Activated gamma-delta T cell (primary cell): ENCODE measurements at places on chromosomes 5 and 9.

GRCh38 chr9:32551276-32552051 lies 663 bp upstream of the SMIM27 start:
- DNase-seq: no peak

- DNase-seq: no peak
Measured at GRCh38 chr5:166262395-166262794, 2029.0 kb upstream of the WWC1 start.

DNA sequence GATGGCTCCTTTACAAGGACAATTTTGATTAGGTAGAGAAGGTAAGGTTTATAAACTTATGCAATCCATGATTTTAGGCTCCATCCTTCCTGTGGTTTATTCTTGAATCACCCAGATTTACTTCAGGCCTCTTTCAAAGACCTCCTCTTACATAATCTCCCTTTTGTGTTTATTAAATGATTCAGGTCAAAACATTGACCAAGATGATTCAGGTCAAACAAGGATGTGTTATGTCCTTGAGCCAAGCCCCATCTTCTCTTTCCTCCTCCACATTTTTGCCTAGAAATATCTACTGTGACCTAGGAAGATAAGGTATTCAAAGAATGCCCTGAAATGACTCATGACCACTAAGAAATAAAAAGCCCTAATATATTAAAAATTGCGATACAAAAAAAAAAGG lies 31.8 kb upstream of the TLR4 start:
- no peak for DNase-seq

DNA sequence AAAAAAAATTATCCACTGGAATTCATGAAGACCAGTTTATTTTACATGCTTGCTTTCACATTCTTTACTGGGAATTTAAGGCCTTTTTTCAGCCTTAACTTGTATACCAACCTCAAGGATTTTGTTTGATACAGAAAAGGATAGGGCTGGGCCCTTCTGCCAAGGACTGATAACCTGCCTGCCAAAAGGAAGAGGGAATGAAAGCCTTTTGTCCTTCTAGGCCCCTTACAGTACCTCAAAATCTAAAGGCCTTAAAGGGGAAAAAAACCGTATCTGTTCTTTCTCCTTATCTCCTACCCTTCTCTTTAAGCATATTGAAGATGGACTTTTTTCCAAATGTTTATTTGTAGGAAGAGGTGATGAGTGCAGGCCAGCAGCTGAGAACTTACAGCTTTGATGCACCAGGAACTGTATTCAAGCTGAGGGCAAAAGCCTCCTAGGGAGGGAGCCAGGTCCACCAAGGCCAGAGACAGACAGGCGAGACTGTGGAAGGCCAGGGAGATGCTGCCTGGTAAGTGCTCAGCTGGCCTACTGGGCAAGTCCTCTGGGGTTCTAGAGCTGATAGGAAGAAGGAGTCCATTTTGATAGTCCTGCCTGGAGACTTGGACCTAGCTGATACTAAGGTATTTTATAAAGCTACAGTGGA lies 31.8 kb downstream of the FAXDC2 start:
- no peak for DNase-seq

DNA sequence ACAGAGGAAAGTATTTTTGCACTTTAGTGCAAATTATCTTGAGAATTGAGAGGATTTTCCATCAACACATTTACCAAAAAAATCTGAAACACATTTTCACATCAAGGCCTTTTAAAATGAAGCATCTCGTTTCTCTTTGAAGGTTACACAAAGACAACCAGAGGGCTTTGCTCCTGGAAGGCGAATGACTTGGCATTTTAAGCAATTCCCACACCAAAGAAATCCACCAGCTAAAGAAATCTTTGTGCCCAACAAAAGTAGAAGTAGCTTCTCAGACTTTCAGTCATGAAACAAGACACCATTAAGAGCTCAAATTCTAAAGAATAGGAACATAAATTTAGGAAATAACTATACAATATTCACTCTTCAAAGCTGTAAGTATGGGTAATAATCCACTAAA lies 59.9 kb downstream of the HABP4 start:
- no peak for DNase-seq

DNA sequence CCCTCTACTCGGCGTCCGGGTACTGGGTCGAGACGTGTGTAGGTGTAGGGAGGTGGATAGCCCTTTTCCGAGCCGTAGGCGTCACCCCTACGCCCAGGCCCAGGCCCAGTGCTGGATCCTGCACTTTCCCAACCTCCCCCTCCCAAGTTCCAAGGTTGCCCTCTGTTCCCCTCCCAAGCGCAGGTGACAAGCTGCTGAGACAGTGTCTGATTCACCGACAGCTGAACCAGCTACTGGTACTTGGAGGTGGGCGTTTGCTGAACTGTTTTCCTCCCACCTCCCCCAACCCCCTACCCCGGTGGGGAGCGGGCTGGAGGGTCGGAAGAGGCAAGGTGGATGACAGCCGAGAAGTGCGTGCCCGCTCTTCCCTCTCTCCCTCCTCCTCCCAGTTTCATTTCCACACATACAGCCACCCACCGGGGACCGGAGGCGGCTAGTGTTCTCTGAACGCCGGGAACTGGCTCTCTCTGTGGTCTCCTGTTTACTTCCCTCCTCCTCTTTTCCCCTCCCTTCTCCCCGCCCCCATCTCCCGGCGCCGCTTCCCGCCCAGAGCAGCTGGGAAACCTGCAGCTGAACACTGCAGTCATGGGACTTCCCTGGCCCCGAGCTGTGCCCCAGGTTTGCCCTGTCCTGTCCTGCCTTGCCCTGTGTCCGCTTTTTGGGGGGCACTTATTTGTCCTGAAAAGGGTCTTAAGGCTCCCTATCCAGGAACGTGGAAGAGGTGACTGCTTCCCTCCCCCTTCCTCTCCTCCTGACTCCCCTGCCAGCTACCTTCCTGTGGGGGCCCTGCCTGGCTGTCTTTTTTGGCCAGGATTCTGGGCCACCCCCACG lies 6.2 kb upstream of the KLF9 start:
- peak; percentile 26 for DNase-seq

DNA sequence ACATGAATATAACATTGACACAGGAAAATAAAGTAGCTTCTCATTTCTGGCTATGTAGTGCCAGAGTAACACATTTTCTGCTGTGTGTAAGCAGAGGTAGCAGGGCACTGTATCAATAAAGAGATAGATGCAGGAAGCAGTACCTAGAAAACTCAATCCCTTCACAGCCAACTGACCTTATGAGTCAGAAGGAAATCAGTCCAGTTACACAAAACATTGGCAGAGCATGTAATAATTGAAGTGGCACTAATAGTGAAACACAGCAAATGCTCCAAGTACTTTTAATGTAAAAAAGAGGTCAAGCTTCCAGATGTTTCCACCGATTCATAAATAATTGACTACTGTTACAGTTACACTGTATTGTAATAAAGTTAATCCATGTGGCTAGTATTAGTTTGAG lies 706.6 kb downstream of the EFNA5 start:
- DNase-seq: no peak

GRCh38 chr5:127583866-127584265 lies 65.0 kb upstream of the CTXN3 start:
- no peak for DNase-seq

GRCh38 chr5:87900419-87900818 lies 368.2 kb downstream of the TMEM161B start:
- DNase-seq: no peak

GRCh38 chr5:128667751-128668150 lies 129.7 kb upstream of the FBN2 start:
- no peak for DNase-seq

DNA sequence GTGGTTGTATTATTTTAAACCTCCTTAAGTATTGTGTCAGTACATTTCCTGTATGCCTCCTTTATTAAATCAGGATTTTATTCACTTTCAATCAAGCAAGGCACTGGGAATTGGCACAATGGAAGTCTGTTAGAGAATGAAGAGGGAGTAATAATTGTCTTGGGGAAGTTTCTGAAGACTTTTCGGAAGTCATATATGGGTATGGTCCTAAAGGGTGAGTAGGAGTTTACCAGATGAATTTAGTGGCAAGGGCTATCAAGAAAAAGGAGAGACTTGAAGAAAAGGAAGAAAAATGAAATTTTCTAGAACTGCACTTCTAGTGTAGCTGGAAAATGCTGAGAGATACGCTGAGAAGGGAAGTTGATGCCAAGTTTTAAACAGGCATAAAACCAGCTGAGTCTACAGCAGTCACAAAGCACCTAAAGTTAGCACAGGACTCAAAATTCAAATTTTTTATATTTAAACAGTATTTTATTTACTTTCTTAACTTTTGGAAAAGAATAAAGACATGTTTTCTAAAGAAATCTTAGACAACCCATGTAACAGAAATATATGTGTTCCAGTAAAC lies 184.9 kb downstream of the SMC2 start:
- DNase-seq: no peak

GRCh38 chr9:69045821-69046220 lies 10.3 kb downstream of the FXN start:
- no peak for DNase-seq

DNA sequence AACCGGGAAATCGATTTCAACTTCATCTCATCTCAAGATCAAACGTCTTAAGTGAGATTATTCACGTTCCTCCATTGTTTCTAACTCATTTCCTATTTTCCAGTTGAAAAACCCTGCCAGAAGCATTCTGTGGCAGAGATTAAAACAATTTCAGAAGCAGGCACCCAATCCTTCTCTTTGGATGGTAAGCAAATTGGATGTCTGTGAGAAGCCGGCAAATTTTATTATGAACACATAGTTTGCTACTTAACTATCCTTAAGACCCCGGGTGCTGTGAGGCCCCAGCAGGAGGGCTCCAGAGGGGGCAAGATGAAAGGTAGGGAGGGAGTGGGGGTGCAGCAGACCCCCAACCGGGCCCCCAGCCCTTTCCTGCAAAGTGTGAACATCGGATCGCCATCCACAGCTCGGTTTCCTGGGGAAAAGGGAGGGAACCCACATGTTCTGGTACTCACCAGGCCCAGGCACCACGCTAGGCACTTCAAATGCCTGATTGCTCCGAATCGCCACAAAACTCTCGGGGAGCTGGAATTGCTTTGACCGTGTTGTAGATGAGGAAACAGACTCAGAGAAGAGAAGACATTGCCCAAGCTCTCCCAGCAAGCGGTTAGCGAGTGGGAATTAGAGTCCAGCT lies 167.1 kb upstream of the MVB12B start:
- DNase-seq: no peak

DNA sequence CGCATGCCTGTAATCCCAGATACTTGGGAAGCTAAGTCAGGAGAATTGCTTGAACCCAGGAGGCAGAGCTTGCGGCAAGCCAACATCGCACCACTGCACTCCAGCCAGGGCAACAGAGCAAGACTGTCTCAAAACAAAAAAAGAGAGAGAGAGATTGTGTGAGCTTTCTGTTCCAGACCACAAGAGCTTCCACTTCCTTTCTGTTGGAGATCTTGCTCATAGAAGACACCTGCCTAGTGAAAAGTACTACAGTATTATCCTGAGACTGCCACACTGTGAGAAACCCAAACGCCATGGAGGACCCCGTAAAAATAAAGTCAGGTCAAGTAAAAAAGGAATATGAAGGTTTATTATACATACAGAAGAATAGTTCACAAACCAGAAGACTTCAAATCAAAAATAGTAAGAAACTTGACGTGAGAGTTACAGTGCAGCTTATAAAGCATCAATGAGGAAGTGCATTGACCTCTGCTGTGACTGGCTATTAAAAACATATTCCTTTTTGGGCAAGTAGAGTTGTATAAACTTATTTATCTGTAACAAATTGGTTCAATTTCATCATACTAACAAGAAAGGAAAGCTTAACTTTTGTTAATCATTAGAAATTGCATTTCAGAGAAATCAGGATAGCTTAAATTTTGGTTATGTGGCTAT lies 4.3 kb upstream of the EMB start:
- DNase-seq: no peak

DNA sequence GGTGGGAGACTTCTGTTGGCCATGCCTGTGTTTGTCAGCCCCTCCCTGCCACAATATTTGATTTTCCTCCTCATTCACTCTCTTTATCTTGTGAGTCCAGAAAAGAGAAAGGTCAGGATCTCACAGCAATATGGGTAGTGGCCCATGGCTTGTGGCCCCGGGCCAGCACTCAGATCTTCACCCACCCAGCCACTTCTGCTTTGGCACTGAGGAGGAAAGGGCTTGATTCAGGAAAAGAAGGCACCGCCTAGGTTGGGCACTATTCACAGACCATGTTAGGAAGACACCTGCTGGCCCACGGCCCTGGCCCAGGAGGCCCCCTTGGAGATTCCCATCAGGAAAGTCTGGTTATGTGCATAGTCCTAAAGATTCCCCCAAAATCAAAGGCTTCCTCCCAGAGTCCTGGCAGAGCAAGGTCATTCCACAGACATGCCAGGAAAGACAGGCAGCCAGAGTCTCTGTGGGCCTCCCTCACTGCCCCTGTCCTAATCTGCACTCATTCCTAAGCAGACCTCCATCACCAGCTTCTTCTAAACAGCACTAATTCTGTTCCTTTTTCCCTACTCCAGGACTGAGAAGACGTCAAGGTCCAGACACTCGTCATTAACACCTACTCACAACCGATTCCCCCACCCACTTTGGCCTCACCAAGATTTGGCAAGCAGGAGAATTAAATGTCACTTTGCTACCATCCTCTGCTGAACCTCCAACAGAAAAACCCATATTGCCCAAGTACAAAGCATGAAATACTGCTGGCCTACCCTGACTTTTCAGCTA lies 179.3 kb downstream of the DEPDC1B start:
- DNase-seq: no peak
